ENCODE measurements at places on chromosomes 3 and 15.

- DNase-seq = peak; percentile 53
Measured at GRCh38 chr15:60649845-60650548, 171.1 kb upstream of the ICE2 start.

- no peak for DNase-seq
Measured at GRCh38 chr15:60399931-60400330, 2.1 kb upstream of the ANXA2 start.

GRCh38 chr3:188534633-188535032 lies 380.7 kb downstream of the LPP start:
- no peak for DNase-seq

DNA sequence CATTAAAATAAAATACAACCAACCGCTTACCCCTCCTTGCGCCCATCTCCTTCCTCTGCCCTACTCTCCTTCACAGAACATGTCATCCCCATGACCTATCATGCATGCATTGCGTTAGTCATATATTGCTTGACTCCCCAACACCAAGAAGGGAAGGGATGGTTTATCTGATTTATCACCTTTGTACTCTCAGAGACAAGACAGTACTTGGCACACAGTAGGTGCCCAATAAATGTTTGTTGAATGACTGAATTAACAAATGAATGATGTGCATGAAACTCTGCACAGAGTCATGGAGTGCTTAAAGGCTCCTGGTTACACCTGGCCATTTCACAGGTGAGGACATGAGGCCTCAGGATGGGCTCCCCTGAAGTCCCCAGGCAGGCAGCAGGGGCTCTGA lies 59.7 kb downstream of the IQSEC1 start:
- no peak for DNase-seq

GRCh38 chr3:100873611-100874010 lies 119.6 kb downstream of the ABI3BP start:
- DNase-seq = no peak

DNA sequence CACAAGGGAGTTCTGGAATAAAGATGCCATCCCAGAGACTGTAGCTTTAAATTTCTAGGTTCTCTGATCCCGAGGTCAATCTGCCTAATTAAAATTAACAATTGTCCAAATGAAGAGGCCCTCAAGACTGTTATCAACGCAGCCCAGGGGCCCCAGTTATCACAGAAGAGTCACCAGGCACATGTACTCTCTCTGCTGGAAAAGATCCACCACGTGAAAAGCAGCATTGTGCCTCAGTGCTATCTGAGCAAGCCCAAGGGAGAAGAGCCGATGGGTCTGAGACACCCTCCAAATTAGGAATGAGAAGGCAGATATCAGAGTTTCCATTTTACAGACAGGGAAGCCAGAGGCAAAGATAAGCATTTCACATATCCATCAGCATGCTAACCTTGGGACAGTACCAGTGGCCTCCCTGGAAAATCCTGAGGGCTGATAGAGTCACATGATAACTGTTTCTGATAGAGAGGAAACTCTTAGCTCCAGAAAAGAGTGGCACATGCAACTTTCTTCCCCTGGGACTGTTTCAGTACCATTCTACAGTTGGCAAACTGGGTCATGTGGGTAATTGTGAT lies 55.5 kb downstream of the ITGB5 start:
- DNase-seq = no peak

GRCh38 chr15:52121896-52122295 lies 9.3 kb upstream of the BCL2L10 start:
- no peak for DNase-seq
